Left lung (tissue), 14 donors: ENCODE measurements at places on chromosomes 1 and 21. TPM values are rescaled to one million over a fixed set of nuclear protein-coding genes. Genes with fewer than 3 reads are reported as not detected.

- DNase-seq = no peak
These were observed 446.0 kb upstream of the LRRC7 start for GRCh38 chr1:69121723-69122122.

DNA sequence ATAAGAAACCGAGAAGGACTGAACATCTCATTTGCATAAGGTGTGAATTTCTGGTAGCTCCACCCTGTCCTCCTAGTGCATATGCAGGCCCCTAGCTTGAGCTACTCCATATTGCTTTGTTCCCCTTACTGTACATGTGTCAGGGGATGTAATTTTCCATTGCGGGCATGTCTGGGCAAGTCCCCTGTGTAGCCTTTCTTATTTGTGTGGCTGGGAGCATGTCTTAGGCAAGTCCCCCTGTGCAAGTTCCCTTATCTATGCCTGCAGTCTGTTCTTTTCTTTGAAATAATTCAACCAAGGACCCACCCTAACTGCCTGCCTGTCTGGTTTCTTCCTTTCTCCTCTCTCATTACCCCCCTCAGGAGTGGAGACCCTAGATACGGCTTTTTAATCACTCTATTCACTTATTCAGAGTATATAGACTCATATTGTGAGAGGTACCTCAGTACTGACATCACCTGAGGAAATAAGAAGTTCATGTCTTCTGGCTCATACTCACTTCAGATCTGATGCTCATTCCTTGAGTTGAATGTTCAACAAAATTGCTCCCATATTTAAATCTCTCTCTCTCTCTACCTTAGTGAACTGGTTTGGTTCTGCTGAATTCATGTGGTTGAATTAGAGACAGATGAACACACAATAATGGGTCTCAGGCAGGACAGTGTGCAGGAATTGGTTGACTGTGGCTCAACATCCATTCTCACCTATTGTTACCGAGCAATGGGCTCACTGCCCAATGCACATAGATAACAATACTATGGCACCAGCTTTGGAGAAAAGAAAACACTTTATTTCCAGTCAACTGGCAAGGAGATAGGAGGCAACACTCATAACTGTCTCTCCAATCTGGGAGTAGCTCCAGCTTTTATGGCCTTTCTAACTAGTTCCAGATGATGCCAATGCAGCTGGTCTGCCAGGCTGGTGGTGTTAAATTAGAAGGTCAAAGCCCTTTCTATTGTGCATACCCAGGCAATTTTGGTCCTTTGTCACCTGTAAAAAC lies 27.9 kb upstream of the NPL start:
- DNase-seq = no peak

DNA sequence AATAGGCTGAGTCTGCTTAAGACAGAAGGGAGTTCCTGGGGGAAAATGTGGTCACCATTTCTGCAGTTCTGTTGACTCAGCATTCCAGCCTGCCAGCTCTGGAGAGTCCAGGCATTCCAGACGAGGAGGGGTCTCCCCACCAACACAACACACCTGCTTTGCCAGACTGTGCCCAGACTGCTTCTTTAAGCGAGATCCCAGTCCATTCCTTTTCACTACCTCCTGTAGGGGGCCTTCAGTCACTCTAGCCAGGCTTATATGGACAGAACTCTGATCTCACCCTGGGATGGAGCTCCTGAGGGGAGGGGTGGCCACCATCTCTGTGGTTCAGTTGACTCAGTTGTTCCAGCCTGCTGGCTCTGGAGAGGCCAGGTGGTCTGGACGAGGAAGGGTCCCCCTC lies 48.5 kb downstream of the UBE2U start:
- no peak for DNase-seq

DNA sequence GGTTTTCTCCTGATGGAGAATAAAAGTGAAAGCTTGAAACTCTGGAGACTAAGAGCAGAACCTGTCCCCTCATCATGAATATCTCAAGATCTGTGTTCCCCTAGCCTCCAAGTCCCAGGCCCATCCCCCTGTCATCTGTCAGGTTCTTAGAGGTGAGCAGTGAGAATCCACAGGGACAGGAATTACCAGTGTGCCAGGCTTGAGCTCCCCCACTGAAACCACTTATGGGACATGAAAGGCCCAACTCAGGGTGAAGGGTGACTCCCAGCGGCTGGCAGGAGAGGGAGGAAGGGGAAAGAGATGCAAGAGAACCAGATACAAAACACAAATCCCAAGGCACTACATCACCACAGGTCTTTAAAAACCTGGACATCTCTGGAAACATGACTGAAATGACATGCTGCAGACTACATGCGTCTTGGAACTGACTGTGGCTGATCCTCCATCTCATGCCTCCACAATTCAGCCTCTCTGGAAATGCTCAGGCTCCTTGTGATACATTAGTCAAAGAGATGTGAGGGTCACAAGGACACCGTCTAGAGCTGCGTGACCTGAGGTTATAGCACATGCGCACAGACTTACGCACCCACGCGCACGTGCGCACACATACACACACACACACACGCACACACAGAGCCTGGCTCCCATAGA lies 6.8 kb upstream of the LY9 start:
- no peak for DNase-seq

GRCh38 chr1:160018900-160019299 lies 12.9 kb downstream of the PIGM start:
- no peak for DNase-seq

DNA sequence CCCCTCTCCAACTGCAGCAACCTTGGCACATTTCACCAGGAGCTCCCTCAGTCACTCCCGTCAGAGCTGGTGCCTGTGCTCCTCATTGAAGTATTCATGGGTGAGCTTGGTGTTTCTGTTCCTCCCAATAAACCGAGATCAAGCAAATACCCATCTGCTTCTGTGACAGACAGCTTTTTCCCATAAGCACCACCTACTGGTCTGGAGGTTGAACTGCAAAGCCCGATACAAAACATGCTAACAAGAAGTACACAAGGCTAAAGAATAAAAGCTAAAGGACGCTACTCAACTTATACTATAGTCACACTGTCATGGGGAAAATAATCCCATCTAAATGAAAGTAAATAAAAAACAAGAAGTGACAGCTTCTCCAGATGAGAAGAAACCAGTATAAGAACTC lies 111.9 kb upstream of the C21orf91 start:
- DNase-seq = no peak

GRCh38 chr1:205298191-205298994 lies 23.2 kb downstream of the NUAK2 start:
- DNase-seq = no peak

DNA sequence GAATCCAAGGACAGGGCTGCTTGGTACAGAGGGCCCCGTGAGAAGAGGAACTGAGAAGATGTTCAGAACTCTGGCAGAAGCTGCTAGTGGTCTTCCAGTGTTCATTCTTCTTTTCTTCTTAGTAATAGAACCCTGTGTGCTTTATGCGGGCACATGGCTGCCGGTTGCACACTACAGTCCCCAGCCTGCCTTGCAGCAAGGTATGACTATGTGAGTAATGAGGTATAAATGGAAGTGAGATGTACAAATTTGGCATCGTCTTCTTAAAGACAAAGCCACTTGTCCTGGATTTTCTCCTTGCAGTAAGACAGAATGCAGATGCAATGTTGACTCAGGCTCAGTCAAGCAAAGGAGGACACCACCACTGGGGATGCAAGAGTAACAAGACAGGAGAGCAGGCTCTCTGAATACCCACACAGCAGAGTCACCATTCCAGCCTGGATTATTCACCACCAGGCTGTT lies 15.0 kb upstream of the ATP1B1 start:
- DNase-seq = no peak

- DNase-seq = no peak
These were observed 23.0 kb downstream of the RUNX1 start for GRCh38 chr21:35026153-35026500.

DNA sequence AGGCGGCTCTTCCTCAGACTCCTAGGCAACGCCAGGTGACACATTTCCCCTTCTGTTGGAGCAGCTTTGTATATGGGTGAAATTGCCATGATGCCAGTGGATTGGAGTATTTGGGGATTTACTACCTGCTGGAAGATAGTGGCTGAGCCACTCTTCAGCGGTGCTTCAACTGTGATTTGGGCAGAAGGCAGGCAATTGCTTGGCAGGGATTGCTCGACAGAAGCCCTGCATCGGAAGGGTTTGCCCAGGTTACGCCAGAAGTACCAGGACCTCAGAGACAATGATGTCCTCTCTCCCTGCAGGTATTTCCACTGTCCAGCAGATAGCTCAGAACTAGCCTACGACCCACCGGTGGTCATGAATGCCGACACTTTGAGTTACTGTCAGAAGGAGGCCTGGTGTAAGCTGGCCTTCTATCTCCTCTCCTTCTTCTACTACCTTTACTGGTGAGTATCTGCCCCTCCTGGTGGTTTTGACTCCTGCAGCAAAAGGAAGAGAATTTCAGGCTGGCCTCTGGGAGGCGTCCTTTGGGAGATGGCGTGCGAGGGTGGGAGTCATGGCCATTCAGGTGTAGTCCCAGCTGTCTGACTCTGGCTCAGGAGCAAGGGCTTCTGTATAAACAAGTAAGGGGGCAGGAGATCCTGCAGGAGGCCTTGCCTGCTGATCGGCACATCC lies 118.3 kb downstream of the CNIH3 start:
- DNase-seq = no peak

- no peak for DNase-seq
These were observed 176.6 kb downstream of the GIPC2 start for GRCh38 chr1:78222225-78222959.

DNA sequence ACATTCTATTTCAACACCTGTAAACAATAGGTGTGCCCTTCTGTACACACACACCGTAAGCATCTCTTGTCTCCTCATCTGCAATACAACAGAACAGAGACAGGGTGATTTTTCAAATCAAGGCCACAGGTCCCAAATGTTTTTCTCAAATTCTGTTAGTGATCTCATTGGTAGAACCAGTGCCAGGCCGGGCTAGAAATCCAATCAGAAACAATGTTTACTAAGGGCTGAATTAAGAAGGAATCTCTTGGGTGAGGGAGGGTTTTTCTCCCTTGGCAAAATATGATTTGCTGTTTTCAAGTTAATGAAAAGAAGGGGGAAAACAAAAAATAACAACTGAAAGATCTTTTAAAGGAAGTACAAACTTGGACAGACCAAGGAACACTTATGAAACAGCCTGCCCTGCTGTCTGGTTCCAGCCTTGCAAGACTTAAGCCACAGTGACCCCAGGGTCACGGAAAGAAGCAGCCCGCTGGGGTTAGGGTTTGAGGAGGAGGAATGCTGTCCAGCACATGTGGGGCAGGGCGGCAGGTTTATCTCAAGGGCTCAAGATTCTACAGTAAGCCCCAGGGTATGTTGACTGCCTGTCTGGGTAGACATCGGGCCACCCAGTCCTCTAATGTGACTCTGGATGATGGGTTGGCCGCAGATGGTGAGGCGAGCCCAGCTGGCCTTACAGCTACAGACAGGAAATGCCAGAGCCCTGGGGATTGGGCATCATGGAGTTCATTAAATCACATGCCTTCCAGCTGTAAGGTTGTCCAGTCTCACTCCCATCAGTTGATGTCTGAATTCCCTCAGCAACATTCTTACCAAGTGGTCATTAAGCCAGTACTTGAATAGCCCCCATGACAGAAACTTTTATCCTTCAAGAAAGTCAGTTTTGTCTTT lies 73.3 kb upstream of the SLC44A3 start:
- DNase-seq = no peak

- DNase-seq = no peak
These were observed 28.9 kb downstream of the LEPR start for GRCh38 chr1:65449214-65449823.

DNA sequence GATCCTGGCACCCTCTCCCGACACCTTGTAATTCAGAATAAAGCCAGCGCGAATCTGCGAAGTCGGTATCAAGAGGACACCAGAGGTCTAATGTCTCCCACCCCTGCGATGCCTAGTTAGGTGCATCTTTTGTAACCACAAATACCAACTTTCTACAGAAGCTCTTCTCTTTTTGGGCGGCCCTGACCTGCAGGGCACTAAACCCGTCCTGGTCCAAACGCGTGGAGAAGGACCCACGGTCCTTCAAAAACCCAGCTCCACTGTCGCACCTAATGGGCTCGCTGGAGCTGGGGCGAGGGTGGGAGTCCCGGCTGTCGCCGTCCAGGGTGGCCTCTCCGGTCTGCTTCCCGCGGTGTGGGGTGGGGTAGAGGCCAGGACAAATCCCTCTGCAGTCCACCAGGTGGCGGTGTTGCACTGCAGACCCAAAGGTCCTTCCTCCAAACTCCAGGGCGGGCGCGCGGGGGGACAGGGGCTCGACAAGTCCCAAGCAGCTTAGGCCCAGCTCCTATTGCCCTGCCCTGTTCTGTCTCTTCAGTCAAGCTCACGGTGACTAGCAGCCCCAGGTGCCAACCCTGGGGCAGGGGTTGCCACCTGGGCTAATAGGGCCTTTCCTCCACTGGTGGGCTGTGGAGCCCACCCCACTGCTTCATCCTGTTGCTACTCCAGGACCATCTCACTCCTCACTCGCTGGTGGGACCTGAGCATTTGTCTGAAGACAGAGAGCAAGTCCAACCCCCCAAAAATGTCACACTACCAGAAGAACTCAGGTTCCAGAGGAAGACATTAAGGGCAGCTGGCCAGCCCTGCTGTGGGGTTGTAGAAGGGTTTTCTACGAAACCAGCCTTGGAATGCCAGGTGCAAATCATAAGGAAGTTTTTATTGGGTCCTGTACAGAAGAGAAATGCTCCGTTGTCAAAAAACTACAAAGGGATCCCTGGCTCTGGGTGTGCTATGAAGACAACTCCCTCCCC lies 2.8 kb downstream of the HES3 start:
- peak; percentile 81 for DNase-seq

GRCh38 chr1:33173091-33173490 lies 8.8 kb downstream of the TRIM62 start:
- no peak for DNase-seq

- no peak for DNase-seq
These were observed 140.1 kb upstream of the NFIA start for GRCh38 chr1:60942291-60942690.

DNA sequence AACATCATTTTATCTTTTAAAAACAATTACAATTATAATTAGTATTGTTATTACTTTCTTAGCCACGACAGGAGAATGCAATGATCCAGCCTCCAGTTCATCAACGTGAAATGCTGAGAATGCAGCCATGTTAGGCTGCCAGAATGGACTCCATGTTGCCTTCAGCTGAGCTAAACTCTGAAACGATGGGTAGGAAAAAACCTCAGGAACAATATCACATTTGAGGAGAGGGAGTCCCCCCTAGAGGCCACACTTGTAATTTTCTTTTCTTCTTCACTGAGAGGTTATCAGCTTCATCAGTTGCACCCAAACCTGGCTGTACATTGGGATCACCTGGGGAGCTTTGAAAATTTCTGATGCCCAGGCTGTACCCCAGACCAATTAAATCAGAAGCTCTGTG lies 34.6 kb upstream of the DNAH14 start:
- DNase-seq = no peak

DNA sequence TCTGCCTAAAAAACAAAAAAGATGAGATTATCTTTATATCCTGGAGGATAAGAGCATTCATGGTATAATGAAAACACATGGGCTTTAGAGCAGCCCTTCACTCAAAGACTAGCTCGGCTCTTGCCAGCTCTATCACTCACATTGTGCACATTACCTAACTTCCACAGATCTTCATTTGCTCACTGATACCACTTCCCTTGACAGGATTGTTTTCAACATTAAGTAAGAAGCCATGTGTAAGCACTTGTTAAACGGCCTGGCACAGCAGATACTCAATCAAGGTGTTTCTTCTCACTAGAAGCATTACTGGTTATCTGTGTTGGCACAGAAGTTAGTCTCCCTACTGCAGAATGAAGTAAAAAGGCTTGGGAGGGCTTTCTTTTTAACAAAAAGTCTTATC lies 18.7 kb downstream of the LPGAT1 start:
- no peak for DNase-seq

Gene CYP4A11
- 0.62 TPM for polyA plus RNA-seq

Gene KIAA0040
- 23.4 TPM for polyA plus RNA-seq

Gene AGO3
- 23.1 TPM for polyA plus RNA-seq

Gene SLC44A3
- polyA plus RNA-seq = 30.1 TPM

Gene ALG14
- polyA plus RNA-seq = 10.9 TPM

Gene RCAN3
- 9.9 TPM for polyA plus RNA-seq
